NCI-H774 (cell line): ENCODE measurements at places on chromosomes 1 and 21.
A peak's percentile ranks its signal among the peaks of the same experiment; 100 is the strongest.

DNA sequence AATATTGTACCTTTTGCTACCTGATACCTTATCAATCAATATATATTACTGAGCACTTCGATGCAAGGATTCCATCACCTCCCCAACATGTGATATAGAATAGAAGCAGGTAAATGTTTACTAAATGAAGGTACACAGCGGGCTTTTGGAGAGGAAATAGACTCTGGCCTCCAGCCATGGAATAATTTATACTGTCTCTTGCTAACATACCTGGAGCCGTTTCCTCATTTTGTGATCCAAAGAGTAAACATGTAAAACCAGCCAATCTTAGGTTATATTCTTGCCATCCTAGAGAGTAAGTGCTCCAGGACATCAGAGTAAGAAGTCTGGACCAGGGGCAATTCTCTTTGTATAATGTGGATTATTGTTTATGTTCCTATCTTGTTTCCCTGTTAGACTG, 39.4 kb downstream of the NDUFS5 start:
- DNase-seq: peak; percentile 5

DNA sequence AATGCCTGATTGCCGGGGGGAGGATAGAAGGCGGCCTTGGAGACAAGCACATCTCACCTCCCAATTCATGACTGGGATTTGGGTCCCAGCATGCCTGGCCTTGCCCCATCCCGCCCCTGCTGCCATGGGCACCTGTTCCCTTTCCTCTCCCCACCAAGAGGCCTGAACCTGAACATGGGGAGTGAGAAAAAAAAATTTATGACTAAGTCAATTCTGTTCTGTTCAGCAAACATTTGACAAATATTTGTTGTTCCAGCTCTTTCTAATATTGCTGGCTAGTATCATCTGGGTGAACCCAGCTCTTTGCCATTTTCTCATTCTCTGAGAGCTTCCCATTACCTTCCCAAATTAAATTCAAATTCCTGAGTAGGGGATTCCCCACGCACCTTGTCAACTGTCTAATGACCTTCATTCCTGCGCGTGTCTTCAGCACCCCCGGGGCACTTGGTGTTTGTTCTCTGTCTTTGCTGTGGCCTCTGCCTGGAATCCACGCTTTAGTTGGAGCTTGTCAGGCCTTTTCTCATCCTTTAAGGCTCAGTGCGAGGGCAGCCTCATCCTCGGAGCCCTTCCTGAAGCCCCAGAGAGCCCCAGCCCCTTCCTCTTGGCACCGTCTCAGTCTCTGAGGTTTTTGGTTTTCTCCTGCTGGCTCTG, 42.8 kb downstream of the ARHGEF10L start:
- no peak for DNase-seq

DNA sequence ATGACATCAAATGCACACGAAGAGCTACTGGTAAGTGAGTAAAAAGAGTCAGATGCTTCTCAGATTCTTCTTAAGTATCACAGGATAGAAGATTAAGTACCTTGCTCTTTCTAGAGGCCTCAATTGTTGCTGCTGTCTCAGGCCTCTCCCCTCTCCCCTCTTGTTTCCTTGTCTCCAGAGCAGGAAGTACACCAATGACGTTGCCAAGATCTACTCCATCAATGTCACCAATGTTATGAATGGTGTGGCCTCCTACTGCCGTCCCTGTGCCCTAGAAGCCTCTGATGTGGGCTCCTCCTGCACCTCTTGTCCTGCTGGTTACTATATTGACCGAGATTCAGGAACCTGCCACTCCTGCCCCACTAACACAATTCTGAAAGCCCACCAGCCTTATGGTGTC, 21.3 kb upstream of the SARS1 start:
- DNase-seq: no peak

DNA sequence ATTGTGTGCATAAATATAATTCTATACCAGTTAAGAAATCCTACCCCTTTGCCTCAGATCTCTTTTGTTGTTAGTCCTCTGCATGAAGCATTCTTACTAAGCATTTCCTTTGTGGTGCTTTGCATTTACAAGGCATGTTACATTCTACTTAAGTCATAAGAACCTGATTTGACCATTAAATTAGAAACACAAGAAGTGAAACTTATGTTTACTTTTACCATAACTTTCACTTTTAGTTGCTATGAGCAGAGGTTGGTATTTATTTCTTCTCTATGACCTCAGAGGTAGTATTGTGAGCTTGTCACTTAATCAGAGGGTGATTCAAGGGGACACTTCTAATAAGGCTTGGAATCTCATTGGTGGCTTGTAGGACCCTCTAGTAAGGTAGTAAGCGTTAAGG, 9.0 kb downstream of the FAM20B start:
- no peak for DNase-seq

DNA sequence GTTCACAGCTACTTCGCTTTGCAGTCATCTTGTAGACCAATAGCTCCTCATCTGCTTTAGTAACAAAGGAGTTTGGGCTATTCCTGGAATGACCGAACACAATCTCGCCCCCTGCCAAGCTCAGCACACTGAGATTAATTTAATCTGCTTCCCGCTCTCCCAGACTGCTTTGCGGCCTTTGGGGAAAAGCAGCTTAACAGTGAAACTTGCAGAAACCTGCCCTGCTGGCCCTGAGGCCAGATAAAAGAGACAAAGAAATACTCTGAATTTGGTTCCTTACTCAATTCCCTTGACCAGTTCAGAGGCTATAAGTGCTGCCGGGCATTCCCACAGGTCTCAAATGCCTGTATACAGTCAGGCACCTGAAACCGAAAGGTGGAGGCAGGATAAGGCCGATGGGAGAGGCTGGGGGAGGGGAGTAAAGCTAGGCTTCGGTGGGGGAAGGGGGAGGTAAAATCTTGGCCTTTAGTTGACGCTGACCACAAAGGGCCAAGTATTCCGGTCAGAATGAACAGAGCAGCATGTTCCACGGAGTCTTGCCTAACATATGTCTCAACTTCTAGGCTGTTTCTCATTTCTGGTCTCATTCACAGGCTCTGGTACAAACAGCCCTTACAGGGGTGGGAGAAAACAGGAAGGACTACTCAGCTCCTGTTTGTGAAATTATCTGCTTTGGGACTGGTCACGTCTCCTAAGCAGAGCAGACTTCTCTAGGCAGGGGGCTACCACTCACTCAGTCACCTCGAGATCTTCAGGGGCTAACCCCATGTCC, 17.7 kb upstream of the A3GALT2 start:
- no peak for DNase-seq
